ENCODE measurements at places on chromosomes 16 and 17.

- no peak for DNase-seq
Measured at GRCh38 chr17:74769856-74770497, 6.2 kb downstream of the NAT9 start.

DNA sequence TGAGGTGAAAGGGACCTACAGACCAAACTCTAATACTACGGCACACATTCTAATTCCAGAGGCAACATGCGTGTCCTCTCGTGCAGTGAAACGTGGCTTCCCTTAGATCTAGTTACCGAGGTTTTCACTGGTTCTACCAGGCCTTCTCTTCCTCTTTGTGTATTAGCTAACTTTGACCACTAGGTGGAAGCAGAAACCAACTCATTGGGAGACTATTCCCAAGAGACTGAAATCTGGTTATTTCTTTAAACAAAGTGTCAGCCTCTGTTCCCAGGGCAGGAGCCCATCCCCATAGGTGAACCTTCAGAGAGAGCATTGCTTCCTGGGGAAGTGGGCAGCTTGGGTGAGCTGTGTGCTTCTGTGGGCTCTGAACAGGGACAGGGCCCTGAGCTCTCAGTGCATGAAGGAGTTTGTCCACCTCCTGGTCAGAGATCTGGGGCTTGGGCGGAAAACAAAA is 19.7 kb upstream of the RCVRN start:
- peak; percentile 31 for DNase-seq

- DNase-seq: peak; percentile 86
Measured at GRCh38 chr17:48944515-48945260, at the start of gene SNF8. Gene SNF8 (minus strand): TSS chr17:48944842. CDS start chr17:48944734, 108 bp downstream.

- no peak for DNase-seq
Measured at GRCh38 chr17:60356940-60357339, 35.0 kb downstream of the USP32 start.

GRCh38 chr17:65604070-65604469 is 42.6 kb upstream of the AXIN2 start:
- DNase-seq: no peak

GRCh38 chr17:50426814-50427787 is 1.1 kb downstream of the ACSF2 start:
- peak; percentile 82 for DNase-seq

- DNase-seq: no peak
Measured at GRCh38 chr17:6084311-6085161, 14.4 kb downstream of the WSCD1 start.

DNA sequence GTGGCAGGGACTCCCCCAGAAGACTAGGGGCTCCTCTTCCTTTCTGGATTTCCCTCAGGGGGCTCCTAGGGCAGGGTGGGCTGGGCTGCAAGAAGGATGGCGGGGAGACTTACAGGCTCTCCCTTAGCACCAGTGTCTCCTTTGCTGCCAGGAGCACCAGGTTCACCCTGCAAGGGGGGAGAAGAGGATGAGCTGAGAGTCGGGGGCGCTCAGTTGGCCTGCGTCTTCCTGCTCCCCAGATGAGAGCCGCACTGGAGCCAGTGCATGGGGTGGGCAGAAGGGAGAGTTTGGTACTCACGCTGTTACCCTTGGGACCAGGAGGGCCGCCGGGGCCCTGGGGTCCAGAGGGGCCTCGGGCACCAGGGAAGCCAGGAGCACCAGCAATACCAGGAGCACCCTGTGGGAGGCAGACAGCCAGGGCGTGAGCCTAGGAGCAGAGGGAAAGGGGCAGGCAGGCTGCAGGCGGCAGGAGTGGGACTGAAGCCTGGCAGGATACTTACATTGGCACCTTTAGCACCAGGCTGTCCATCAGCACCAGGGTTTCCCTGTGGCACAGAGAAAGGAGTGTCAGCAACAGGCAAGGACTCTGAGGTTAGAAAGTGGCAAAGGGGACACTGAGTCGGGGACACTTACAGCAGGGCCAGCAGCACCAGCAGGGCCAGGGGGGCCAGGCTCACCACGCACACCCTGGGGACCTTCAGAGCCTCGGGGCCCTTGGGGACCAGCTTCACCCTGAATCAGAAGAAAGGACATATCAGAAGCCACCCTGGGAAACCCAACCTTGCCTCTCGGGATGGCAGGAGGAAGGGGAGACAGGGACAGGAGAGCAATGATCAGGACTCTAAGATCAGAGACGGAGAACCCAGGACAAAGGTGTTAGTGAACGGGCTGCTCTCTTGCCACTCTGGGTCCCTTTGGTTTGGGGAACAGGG is 6.2 kb downstream of the COL1A1 start:
- DNase-seq: no peak

GRCh38 chr17:82657926-82658325 is 9.7 kb upstream of the WDR45B start:
- no peak for DNase-seq

DNA sequence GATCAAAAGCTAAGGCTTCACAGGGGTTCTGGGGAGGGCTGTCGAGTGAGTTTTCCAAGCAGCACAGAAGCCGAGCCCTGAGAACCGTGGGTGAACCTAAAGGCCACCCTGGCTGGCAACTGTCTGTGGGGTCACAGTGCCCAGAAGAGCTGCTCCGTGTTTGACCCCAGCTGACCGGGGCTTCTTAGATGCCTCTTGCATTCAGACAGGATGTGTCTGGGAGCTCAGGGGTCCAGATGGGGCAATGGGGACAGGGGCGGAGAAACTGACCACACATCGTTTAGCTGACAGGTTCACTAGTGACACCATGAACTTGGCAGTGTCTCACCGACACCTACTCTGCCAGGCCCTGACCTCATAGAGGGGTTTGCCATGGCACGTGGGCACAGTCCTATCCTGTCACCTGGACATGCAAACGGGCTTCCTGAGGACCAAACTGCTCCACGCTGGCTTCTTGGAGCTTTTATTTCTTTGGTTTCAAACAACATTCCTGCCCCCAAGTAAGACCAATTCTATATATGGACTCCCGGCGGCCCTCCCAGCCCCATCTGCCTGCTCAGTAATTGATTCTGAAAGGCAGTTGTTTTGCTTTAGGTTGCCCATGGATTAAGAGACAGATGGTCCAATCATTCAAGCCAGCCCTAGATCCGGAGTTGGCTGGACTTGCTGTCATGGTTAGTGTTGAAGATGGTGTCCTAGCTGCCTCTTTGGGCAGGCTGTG is 22.2 kb downstream of the WSCD1 start:
- DNase-seq: no peak

GRCh38 chr16:31301708-31302400 is 42.1 kb downstream of the ITGAM start:
- no peak for DNase-seq

DNA sequence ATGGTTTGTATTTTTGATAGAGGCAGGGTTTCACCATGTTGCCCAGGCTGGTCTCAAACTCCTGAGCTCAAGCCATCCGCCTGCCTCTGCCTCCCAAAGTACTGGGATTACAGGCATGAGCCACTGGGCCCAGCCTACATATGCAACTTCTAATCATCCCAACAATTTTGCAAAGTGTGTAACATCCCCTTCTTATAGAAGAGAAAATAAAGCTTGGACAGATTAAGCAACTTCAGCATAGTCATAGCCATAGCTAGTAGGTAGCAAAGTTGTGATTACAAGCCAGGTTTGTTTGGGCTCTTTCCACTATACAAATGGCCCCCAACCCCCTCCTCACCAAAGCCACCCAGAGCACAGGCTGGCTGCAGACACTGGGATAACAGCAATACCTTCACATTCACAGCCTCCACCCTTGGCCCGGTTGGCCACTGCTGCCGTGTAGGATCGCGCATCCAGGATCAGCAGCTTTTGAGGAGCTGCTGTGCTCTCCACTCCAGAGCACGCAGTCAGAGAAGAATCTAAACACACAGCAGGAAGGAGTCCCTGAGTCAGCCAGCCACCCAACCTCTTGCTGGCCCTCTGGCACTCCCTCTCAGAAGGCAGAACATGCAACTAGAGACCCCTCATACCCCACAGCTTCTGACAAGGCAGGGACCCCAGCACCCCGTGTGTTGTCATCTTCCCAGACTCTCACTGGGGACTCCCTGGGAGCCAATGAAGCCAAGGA is 7.9 kb downstream of the MTMR4 start:
- DNase-seq: no peak

DNA sequence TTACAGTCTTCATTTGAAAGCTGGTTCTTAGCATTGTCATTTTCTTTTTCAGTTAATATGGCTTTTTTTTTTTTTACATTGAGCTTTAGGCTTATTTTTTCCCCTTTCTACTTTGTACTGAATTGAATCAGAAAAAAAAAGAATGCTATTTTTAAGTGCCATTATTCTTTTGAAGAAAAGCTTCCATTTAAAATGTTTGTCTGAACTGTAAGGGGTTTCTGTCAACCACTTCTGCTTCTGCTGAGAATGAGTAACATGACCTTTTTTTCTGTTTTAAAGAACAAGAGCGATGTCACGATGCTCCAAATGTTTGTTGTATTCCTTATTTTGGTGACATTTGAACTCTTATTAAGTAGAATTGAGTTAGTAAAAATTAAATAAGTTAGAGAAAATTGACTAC is 50.0 kb downstream of the MRTFB start:
- no peak for DNase-seq

DNA sequence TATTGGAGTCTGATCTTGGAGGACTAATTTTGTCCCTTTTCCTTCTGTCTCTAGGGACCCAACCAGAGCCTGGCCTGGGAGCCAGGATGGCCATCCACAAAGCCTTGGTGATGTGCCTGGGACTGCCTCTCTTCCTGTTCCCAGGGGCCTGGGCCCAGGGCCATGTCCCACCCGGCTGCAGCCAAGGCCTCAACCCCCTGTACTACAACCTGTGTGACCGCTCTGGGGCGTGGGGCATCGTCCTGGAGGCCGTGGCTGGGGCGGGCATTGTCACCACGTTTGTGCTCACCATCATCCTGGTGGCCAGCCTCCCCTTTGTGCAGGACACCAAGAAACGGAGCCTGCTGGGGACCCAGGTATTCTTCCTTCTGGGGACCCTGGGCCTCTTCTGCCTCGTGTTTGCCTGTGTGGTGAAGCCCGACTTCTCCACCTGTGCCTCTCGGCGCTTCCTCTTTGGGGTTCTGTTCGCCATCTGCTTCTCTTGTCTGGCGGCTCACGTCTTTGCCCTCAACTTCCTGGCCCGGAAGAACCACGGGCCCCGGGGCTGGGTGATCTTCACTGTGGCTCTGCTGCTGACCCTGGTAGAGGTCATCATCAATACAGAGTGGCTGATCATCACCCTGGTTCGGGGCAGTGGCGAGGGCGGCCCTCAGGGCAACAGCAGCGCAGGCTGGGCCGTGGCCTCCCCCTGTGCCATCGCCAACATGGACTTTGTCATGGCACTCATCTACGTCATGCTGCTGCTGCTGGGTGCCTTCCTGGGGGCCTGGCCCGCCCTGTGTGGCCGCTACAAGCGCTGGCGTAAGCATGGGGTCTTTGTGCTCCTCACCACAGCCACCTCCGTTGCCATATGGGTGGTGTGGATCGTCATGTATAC is 8.0 kb downstream of the GPRC5C start:
- no peak for DNase-seq

DNA sequence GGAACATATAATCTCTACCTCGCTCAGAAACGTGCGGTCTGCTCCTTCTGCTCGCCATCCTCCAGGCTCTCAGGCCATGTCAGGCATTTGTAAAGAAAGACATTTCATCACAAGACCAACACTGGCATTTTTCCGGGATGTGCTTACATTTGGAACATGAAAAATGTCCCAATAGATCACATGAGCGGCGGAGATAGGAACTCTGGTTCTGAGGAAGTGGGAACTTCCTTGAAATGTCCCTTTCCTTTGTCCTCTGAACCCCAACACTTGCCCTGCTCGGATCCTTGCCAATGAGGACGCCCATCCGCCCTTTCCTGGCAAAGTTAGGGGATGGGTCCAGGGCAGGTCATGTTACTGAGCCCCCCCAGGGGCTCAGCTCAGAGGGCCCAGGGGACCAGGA is 130.5 kb downstream of the MAF start:
- no peak for DNase-seq

- DNase-seq: no peak
Measured at GRCh38 chr17:58304750-58305486, 23.7 kb downstream of the TSPOAP1 start.

DNA sequence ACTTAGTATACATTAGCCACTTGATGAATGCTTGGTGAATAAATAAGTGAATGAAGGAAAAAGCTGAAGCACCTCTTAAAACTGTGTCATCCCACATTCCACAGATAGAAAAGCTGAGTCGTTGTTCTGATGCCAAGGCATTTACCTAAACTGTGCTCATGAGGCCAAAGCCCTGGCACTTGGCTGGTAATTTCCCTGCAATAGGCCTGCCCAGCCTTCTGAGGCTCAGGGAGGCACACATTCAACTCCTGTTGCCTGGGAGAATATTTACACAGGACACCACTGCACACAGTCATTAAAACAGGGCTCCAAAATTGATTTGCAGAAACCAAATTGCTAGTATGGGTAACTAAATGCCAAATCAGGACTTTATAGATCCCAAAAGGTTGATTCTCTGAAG is 333.0 kb upstream of the C16orf82 start:
- no peak for DNase-seq

DNA sequence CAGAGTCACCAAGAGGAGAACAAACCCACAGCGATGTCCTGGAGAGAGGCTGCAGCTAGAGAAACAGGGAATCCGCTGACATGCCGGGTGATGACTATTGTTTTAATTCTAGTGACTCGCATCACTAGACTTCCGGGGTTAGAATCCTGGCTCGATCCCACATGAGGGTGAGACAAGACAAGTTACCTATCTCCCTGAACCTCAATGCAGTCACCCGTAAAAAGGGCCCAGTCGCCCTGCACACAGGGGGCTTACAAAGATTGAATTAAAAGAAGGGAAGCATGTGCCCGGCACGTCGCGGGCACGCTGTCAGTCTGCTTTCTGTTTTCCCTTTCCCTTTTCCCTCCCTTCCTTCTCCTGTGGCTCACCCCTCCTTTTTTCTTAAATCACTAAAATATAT is 212.9 kb upstream of the FOXF1 start:
- no peak for DNase-seq

DNA sequence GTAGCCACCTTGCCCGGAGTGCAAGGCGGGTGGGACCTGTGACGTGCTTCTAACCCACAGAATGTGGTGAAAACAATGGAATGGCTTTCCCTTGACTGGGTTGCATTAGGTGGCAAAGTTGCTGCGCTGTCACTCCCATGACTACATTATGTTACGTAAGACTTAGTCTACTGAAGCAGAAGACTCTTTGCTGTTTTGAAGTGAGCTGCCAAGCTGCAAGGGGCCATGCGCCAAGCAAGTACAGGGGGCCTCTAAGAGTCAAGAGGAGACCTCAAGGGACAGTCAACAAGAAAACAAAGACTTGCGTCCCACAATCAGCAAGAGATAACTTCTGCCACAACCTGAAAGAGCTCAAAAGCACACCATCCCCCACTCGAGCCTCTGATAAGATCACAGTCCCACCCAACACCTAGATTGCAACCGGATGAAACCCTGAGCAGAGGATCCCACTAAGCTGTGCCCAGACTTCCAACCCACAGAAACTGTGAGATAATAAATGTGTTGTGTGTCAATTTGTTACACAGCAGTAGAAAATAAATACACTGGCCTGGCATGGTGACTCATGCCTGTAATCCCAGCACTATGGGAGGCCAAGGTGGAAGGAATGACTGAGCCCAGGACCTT is 16.5 kb downstream of the ANKRD11 start:
- peak; percentile 43 for DNase-seq

DNA sequence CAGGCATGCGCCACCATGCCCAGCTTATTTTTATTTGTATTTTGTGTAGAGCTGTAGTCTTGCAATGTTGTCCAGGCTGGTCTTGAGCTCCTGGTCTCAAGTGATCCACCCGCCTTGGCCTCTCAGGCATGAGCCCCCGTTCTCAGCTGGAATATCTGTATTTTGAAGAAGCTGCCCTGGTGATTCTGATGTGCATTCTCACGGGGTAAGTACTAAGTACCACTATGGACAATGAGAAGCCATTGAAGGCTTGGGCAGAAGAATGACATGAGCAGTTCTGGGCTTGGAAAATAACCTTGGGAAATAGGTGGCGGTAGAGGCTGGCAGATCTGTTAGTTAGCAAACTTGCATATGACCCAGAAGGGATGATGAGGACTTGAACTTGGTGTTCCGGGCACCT is 15.6 kb upstream of the NKD1 start:
- no peak for DNase-seq
